H9 (cell line): ENCODE measurements at places on chromosomes 7 and 10. TPM values are rescaled to one million over a fixed set of nuclear protein-coding genes. Genes with fewer than 3 reads are reported as not detected.

Gene ANXA7
- total RNA-seq: 77.6 and 84.6 TPM in 2 replicates

Gene SH2D4B
- total RNA-seq: 0.07 TPM in 1 of 2 replicates, not detected in the other

Gene STEAP1
- 3.7 and 4.1 TPM in 2 replicates for total RNA-seq

GRCh38 chr7:150780292-150780691, 19.9 kb downstream of the TMEM176B start:
- no peaks in the 10 kb centered on the region for H3K27me3 ChIP-seq
- no peak overlapping the region for H3K4me3 ChIP-seq
- H3K36me3 ChIP-seq: no peaks in the 10 kb centered on the region
- DNase-seq: no peak
- H3K4me1 ChIP-seq: no peaks in the 10 kb centered on the region

GRCh38 chr7:124152859-124153692, 120.2 kb upstream of the TMEM229A start:
- H3K27ac ChIP-seq: no peak overlapping the region
- H3K36me3 ChIP-seq: no peaks in the 10 kb centered on the region
- H3K4me1 ChIP-seq: no peaks in the 10 kb centered on the region; the same call in 1 of the 2 replicates
- H3K4me3 ChIP-seq: no peak overlapping the region

DNA sequence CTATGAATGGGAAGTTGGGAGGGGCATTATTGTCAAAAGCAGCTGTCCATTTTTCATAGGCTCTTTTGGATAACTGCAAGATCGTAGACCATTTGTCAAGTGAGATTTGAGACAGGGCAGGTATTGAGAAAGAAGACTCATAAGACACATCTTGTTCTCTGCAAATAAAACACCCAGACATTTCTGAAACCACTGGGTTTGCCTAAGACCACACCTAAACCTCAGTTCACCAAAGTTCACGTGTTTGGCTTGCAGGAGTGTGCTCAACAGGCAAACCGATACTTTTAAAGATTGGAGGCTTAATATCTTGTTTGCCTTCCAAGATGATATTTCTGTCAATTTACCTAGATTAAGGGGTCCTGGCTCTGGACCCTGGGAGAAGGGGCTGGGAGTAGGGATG, 628.4 kb downstream of the CALN1 start:
- H3K27ac ChIP-seq: no peak overlapping the region
- H3K27me3 ChIP-seq: no peaks in the 10 kb centered on the region
- H3K36me3 ChIP-seq: peaks cover 22% of the 10 kb centered on the region

DNA sequence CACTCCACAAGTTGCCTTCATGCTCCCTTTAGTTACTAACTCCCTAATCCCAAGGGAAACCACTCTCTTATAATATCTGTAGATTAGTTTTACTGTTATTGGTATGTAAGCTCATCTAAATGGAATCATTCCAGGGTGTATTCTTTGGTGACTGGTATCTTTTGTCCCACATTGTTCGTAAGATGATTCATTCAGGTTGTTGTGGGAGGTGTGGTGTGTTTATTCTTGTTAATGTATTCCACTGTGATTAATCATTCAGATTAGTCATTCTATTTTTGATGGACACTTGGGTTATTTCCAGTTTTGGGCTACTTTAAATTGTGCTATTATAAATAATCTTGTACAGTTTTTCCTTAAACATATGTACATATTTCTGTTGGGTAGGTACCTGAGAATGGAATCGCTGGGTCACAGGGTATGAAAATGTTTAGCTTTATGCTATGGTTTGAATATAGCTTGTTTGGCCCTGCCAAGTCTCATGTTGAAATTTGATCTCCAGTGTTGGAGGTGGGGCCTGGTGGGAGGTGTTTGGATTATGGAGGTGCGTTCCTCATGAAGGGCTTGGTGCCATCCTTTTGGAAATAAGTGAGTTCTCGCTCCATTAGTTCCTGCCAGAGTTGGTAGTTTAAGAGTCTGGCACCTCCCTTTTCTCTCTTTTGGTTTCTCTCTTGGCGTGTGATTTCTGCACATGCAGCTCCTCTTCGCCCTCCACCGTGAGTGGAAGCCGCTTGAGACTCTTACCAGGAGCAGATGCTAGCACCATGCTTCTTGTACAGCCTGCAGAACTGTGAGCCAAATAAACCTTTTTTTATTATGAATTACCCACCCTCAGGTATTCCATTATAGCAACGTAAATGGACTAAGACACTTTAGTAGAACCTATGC, 13.8 kb downstream of the BTRC start:
- no peak for DNase-seq
- H3K4me3 ChIP-seq: no peak overlapping the region
- no peak overlapping the region for H3K27ac ChIP-seq
- H3K27me3 ChIP-seq: no peaks in the 10 kb centered on the region

DNA sequence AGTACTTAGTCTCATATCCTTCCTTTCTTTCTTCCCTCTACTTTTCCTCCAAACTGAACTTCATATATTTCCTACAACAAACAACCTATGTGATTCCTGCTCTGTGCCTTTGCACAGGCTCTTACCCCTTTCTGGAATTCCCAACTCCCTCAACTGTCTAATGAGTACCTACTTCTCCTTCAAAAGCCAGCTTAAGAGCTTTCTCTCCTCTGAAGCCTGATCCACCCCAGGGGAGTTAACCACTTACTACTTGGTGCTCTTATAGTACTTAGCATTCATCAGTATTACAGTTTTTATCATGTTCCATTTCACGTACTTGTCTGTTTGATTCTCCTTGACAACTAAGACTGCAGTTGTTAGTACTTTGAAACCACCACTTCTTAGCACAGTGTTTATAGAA, 246.1 kb downstream of the LRRTM3 start:
- no peaks in the 10 kb centered on the region for H3K4me1 ChIP-seq
- peaks cover 6% of the 10 kb centered on the region; the same call in 2 of the 3 replicates for H3K36me3 ChIP-seq
- DNase-seq: no peak
- no peak overlapping the region for H3K4me3 ChIP-seq
- H3K27me3 ChIP-seq: no peaks in the 10 kb centered on the region

GRCh38 chr10:29522061-29522855, 112.5 kb downstream of the SVIL start:
- no peak overlapping the region for H3K27ac ChIP-seq
- no peak overlapping the region for H3K4me3 ChIP-seq
- H3K4me1 ChIP-seq: no peaks in the 10 kb centered on the region
- DNase-seq: no peak
- H3K36me3 ChIP-seq: peaks cover 44% of the 10 kb centered on the region

- H3K4me3 ChIP-seq: no peak overlapping the region
- DNase-seq: no peak
- H3K4me1 ChIP-seq: no peaks in the 10 kb centered on the region
- H3K27ac ChIP-seq: no peak overlapping the region
- no peaks in the 10 kb centered on the region for H3K36me3 ChIP-seq
Observed at GRCh38 chr7:79376299-79377025, 77.0 kb downstream of the MAGI2 start.

DNA sequence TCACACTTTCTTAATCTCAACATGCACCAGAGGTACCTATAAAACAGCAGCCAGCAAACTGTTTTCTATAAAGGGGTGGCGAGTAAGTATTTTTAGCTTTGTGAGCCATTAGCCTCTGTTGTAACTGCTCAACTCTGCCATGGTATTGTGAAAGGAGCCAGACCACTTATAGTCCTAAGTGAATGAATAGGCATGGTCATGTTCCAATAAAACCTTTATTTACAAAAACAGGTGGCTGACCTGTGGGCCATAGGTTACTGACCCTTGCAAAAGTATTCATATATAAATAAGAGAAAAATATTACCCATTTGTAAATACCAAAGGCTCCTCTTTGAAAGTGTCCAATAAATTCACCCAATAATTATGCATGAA, 50.3 kb downstream of the ICA1 start:
- H3K27me3 ChIP-seq: no peaks in the 10 kb centered on the region
- no peak overlapping the region for H3K27ac ChIP-seq
- peaks cover 11% of the 10 kb centered on the region; the same call in 1 of the 2 replicates for H3K4me1 ChIP-seq
- DNase-seq: no peak

DNA sequence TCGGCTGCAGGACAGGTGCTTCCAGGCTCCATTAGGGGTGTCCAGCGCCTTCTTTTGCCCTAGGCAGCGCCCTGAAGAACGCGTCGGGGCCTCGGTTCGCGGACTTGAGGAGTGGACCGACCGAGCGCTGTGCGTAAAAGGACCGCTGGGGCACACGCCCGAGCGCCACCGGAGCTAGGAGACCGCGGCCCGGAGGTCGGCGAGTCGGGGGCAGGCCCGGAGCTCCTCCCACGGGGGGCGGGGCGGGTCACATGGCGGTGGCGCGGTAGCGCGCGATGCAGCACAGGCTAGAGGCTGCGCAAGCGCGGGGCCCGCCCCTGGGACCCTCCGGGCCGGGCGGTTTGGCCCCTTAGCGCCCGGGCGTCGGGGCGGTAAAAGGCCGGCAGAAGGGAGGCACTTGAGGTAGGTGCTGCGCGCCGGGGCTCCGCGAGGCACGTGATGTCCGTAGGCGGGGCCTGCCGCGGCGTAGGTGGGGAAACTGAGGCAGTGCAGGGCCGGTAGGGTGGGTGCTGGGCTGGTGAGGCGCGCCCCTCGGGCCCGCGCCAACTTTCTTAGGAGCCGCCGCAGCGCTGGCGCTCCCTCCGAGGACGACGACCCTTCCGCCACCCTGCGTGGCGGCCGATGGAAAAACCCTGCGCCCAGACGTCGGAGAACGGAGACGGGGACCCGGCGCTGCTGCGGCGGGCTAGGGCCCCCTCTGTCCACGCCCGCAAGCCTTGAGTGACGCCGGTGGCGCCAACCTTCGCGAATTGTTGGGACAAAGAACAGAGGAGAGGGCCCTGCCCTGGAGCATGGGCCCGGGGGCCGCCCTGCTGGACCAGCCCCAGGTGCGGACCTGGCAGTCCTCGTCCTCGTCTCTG, at the start of gene PRXL2A:
PRXL2A (plus strand) TSS at position 310 of the 860 bp plus-strand sequence. CDS start 11,917 bp downstream, outside the sequence.
- peak within 1 kb of the TSS; percentile 88 for H3K4me3 ChIP-seq
- H3K4me1 ChIP-seq: no peaks in the 10 kb centered on the region
- peaks cover 4% of the 10 kb centered on the region; the same call in 1 of the 2 replicates for H3K27me3 ChIP-seq
- peaks cover 3% of the 10 kb centered on the region; the same call in 1 of the 3 replicates for H3K36me3 ChIP-seq
- no peak within 1 kb of the TSS for H3K27ac ChIP-seq

DNA sequence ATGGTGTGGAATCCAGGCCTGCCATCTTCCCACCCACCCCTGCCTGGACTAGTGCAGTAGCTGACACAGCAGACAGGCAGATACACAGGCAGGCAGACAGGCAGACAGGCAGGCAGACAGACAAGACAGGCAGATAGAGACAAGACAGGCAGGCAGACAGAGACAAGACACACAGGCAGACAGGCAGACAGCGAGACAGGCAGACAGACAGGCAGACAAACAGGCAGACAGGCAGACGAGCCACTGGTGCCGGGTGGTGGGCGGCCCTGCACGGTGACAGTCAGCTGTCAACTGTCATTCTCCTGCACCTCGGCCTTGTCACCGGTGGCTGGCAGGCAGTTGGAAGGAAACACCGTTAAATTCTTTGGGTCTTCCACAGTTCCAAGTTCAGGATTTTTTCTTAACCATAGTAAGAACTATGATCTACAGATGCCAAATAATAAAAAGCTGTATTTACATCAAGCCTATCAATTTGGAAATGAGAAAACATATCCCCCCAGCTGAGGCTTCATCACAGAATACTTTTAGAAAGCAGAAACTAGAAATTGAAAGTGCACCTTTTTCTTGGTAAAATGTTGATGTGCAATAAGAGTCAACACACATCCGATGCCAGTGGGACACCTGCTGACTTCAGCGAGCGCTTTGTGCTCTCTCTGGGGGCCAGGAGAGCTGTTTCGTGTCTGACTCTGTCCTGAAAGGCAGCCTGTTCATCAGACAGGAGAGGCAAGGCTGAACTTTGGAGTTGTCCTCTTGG, 250.4 kb downstream of the DNAJB6 start:
- no peak for DNase-seq
- no peaks in the 10 kb centered on the region for H3K4me1 ChIP-seq
- peaks cover 35% of the 10 kb centered on the region for H3K27me3 ChIP-seq
- no peak overlapping the region for H3K4me3 ChIP-seq

- DNase-seq: no peak
- no peak overlapping the region for H3K27ac ChIP-seq
- no peaks in the 10 kb centered on the region for H3K27me3 ChIP-seq
- no peaks in the 10 kb centered on the region for H3K4me1 ChIP-seq
Observed at GRCh38 chr7:138565071-138565450, 105.0 kb downstream of the TRIM24 start.

DNA sequence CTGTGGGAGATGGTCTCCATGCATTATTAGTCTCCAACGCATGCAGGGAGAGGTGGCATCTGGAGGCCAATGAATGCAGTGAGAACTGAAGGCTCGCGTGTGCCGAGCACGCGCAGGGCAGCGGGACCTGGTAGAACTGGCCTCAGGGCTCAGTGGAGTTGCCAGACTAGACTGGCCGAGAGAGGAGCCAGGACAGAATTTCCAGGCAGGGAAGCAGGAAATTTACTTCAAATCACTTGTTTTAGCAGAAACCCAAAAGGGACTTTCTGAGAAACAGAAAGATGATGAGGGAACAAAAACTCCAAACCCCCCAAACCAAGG, 311.0 kb upstream of the IMMP2L start:
- no peaks in the 10 kb centered on the region for H3K27me3 ChIP-seq
- no peak for DNase-seq
- H3K27ac ChIP-seq: no peak overlapping the region
- H3K4me3 ChIP-seq: no peak overlapping the region
- peaks cover 8% of the 10 kb centered on the region; the same call in 1 of the 2 replicates for H3K36me3 ChIP-seq
- H3K4me1 ChIP-seq: peaks cover 5% of the 10 kb centered on the region; the same call in 1 of the 2 replicates

DNA sequence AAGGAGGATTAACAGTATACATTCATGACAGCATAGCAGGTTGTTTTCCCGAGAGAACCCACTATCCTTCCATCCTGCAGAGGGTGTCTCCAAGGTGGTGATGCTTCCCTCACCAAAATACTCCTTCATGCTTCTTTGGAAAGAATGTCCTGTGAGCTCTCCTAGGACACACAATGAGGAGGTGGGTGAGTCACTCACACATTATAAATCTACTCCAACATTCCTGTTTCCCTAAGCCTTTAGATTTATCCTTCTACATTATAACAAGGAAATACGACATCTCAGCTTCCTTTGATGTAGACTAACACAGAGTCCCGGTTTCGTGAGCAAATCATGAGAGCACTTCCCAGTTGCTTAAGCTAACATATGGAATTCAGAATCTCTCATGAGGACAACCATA, 689.7 kb upstream of the CELF2 start:
- no peak for DNase-seq
- H3K27ac ChIP-seq: no peak overlapping the region
- no peaks in the 10 kb centered on the region; the same call in 1 of the 2 replicates for H3K4me1 ChIP-seq
